ENCODE measurements at places on chromosomes 6 and 20.

- no peak for DNase-seq
Observed at GRCh38 chr6:22253955-22254655, 42.7 kb downstream of the PRL start.

DNA sequence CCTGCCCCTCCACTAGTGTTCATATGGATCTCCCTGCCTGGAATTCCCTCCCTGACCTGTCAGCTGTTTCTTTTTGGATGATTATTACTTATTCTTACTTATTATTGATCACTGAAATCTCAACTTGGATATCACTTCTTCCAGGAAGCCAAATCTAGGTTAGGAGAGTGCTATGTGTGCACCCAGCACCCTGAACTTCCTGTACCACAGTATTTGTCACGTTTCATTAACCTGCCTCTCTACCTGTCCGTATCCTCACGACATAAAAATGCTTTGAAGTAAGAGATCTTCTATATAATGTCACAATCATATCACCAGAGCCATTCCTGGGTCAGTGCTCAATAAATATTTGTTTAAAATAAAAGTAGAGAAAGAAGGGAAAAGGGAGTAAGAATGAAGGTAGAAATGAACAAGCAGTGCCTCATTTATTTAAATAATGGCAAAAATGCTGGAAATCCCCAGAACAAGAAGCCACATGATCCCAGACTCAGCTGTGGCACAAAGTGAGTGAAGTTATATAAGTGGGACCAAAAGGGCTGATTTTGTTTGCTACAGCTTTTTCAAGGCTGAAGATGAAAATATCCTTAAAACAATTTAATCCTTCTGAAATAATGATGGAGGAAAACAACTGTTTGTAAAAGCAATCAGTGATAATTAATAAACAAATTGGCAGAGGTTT, 88.0 kb upstream of the MANEA start:
- DNase-seq: no peak

- DNase-seq: peak; percentile 11
Observed at GRCh38 chr6:16181439-16182297, 52.8 kb downstream of the MYLIP start.

DNA sequence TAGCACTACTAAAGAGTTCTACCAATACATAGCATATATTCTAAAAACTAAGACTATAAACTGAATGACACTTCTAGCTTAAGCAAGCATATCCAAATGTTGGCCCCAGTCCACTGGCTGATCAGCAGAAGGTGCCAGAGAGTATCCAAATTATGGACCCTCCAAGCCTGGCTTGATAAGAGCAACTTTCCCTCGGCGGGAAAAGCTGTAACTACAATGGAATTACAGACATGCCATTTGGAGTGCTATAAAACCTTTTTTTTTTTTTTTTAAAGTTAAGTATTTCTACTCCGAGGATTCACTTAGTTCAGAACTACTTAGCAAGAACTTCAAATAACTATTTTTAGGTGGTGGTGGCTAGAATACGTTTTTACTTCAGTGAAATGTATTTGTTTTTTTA, 94.6 kb downstream of the EPB41L2 start:
- DNase-seq: no peak

DNA sequence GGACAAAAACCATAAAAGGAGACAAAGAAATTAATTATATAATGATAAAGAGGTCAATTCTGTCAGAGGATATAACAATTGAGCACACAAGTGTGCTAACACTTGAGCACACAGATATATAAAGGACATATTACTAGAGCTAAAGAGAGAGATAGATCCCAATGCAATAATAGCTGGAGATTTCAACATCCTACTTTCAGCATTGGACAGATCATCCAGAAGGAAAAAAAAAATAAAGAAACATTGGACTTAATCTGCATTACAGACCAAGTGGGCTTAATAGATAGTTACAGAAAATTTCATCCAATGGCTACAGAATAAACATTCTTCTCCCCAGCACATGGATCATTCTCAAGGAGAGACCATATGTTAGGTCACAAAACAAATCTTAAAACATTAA, 9.9 kb downstream of the VNN1 start:
- no peak for DNase-seq

GRCh38 chr20:46388201-46388836, 18.1 kb downstream of the ELMO2 start:
- no peak for DNase-seq

DNA sequence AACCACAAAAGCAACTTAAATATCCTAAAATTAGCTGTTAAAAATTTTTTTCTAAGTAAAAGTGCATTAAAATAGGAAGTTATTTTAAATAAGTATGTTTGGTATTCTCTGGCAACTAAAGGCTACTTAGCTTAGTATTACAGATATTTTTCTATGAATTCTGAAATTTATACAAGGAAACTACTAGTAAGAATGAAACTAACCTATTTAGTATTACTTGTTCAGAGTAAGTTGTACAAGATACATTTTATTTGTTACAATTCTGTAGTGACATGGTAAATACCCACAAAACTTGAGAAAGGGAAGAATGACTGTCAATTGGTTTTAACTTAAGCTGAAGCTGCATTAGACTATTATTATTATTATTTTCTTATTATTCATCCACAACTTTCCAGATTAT, 6.5 kb downstream of the PHIP start:
- DNase-seq: no peak

GRCh38 chr6:15020119-15020770, 225.6 kb upstream of the JARID2 start:
- DNase-seq: no peak

DNA sequence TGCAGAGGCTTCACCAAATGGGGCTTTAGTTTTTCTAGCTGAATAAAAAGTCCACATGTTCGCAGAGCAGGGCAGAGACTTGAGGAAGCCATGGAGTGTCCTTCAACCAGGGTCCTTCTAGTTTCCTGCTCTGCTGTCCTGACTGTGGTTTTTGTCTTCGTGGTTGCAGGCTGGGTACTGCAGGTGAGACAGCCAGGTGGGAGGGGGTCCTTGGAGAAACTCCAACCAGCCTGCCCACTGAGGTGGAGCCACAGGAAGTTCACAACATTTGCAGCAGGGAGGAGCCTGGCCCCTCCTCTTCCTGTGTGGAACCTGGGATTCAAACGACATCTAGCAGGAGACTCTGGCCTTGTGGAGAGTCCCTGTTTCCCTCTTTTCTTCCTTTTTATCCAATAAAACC, 68.8 kb upstream of the MYLIP start:
- DNase-seq: no peak

DNA sequence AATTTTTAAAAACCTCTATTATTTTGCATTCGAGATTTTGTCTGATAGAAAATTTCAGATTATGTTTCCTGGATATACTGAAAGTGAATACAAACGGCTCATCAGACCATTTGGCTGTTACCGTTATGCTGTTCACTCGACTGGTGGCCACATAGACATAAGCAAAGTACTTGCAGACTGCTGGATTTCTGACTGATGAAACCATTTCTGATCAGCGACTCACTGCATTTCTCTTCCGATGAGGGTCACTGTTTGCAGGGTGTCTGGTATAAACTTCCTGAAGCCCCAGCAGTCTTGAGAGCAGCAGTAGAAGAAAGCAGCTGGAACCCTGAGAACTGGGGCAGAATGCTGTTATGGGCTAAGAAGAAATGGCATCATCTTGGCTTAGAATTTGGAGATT, 17.7 kb downstream of the SNX9 start:
- peak; percentile 76 for DNase-seq

DNA sequence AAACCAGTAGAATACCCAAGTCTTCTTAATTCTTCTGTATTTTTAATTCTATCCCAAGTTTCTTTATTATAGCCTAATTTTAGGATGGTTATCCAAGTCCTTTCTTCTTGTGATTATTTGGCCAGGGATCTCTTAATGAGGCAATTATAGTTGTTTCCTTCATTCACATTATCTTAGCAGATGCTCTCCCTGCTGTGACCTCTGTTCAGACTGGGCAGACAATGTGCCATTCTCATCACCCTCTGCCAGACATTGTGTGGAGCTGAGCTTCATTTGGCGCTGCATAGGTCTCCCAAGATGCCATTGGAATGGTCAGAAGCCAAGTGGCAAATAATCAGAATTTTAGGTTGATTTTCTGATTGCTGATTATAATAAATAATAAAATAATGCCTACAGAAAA, 79.4 kb downstream of the LIN28B start:
- DNase-seq: no peak

DNA sequence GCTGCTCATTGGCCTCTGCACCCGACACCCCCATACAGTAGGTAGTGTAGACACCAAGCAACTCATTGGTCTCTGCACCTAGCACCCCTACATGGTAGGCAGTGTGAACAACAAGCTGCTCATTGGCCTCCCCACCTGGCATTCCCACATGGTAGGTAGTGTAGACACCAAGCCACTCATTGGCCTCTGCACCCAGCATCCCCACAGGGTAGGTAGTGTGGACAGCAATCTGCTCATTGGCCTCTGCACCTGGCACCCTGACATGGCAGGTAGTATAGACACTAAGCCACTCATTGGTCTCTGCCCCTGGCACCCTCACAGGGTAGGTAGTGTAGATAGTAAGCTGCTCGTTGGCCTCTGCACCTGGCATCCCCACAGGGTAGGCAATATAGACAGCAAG, 226.0 kb downstream of the SLC24A3 start:
- no peak for DNase-seq

GRCh38 chr20:46128310-46129151, 10.4 kb downstream of the CD40 start:
- no peak for DNase-seq

- no peak for DNase-seq
Observed at GRCh38 chr6:108763931-108764579, 84.2 kb upstream of the ARMC2 start.

- no peak for DNase-seq
Observed at GRCh38 chr6:51901766-51902764, 185.3 kb downstream of the PKHD1 start.

- DNase-seq: no peak
Observed at GRCh38 chr6:71982389-71982788, 96.0 kb downstream of the RIMS1 start.

DNA sequence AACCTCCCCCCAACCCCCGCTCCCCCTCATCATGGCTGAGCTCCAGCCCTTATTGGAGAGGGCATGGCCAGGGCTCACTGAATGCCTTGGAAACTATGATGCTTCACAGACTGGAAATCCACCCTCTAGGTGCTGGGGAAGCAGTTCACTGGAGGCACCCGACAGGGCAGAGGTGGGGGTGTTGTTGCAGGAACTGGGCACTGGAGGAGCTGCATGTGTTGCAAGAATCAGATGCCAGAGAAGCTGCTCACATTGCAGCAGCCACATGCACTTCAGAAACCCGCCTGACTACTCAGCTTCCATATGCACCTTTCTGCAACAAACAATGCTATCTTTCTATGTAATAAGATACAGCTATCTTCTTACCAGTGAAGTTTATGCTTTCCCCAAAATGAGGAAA, 7.9 kb upstream of the TBPL1 start:
- DNase-seq: no peak

- DNase-seq: no peak
Observed at GRCh38 chr6:1380625-1381427, 8.6 kb upstream of the FOXF2 start.

GRCh38 chr6:6248651-6249050, 71.8 kb downstream of the F13A1 start:
- DNase-seq: no peak

GRCh38 chr6:12113190-12113577, 101.1 kb downstream of the HIVEP1 start:
- peak; percentile 90 for DNase-seq

- DNase-seq: peak; percentile 41
Observed at GRCh38 chr6:32432050-32432450, 7.6 kb upstream of the HLA-DRA start.

DNA sequence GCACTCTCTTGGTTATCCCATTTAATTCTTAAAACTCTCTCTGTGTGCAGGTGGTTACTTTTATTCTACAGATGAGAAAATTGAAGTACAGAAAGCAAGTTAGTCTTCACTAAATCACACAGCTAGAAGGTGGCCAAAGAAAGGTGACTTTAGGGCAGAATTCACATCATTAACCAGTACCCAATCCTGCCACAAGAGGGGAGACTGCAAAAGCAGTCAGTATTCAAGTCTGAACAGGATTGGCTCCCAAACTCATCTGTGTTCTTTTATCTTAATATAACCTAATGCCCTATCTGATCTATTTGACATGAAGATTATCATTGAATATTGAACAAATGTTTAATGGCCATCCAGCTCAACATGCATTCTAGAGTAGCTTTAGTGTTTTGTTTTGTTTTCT, 225.3 kb upstream of the FAM83B start:
- no peak for DNase-seq

GRCh38 chr6:38806271-38806670, 91.2 kb downstream of the DNAH8 start:
- no peak for DNase-seq

DNA sequence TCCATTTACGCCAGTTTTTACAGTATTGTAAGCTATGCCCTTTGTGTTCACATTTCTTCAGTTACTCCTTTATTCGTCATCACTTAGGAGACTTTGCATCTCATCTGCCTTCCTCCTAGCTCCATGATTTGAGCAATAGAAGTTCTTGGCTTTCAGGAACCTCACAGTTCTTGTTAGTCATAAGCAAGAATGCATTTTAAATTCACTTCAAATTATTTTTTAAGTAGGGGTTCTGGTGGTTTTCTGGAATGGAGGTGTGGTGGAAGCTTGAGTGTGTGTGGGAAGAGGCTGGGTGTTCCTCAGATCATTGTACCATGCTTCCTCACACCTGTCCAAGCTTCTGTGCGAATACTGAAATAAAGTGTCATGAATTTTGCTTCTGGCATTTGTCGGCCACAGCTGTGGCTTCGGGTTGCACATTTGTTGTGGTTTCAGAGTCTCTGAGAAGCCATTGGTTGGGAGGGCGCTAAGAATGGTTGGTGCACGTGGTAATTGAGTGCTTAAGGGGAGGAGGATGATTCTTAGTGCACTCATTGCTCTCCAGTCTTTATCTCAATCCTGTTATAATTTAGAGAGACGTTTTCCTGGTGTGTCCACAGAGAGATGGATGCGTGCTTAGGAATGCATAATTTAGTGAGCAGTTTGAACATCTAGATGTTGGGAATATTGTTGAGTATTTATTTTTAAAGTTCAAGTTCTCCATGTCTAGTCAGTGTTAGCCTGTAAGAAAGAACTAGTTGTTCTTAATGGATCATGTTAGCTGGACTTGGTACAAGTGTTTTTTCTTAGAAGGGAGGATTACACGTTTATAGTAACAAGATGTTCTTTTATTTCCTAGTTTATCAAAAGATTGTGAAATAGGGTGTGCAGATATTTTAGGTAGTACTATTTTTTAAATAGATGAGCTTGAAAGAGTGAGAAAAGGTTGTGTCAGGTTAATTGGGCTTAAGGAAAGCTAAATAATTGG, 31.9 kb downstream of the FOXO3 start:
- DNase-seq: peak; percentile 87

DNA sequence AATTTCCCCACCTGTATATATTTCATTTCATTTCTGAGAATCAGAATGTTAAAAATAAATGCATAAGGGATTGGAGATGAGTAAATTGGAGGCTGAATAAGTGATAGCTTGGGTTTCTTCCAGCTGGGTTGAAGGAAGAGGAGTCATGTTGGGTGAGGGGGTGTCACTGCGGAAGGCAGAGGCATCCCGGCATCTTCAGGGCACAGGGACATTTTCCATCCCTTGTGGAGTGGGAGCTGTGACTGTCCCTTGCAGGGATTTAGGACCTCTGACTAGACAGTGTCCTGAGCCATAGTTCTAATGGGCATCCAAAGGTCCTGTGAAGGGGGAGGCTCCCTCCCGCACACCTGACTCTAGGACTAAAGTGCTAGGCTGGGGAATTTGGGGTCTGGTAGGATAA, 2.1 kb downstream of the MCHR2 start:
- DNase-seq: no peak

Measured in astrocyte of the spinal cord (primary cell).